ENCODE measurements at places on chromosomes 6 and 20.

DNA sequence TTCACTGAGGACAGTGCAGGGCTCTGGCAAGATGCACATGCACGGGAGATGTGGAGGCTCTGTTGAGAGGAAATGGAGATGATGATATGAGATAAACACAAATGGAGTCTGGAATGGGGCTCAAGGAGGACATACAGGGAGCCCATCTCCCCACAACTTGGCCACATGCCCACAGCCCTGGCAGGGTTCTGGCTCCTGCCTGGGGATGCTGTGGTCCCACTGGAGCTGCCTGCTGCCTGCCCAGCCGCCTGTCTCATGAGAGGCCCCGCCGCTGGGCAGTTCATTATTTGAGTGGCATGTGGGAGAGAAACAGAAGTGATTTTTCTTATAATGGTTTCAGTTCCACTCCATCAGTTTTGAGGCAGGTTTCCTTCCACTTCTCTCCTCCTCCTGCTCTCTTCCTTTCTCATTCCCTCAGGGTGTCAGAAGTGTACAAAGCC is 133.6 kb upstream of the TRAF3IP2 start:
- DNase-seq = no peak

DNA sequence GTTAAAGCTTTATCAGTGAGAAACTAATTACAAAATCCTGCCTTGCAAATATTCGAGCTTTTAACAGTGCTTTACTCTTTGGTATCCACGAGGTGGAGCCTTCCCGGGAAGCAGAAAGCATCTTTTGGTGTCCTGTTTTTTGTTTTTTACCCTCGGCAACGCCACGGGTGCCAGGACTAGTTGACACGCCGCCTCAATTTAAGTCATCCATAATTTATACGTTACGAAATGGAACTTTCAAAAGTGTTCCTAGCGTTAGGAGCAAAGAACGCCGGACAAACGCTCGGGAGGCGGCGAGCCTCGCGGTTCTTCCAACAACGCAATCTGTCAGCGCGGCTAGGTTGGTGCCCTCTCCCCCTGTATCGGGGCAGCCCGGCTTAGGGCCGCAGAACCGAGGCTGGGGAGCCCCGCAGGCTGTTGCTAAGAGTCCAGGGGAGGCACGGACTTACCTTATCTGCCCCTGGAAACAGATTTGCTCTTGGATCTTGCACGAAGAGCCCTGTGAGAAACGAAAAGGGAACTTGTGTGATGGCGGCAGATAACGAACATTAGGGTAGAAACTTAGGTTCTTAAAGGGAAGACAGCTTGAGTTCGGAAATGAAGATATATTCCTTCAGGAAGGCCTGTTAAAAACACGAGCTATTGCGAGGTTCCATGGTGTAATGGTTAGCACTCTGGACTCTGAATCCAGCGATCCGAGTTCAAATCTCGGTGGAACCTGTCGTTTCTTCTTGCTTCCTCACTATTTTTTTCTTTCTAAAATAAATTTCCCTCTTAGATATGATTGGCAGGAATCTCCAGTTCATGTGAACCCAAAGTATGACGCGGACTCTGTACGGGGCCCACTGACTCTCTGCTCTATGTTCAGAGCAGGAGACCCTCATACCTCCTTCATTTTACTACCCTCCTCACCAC is 46.2 kb upstream of the ZNF184 start:
- peak; percentile 90 for DNase-seq

DNA sequence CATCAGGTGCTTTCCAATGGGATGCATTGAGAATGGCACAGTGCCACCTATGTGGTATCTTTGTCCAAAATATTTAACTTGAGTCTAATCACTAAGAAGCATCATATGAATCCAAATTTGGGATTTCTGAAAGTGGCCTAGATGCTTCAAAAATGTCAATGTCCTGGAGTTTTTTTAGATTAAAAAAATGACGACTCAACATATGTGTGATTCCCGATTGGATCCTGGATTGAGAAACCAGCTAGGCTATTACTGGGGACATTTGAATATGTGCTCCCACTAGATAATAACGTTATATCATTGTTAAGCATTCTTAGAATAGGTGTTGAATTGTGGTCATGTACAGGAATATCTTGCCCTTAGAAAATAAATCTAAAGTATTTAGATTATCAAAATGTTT is 189.2 kb downstream of the TBXT start:
- no peak for DNase-seq

DNA sequence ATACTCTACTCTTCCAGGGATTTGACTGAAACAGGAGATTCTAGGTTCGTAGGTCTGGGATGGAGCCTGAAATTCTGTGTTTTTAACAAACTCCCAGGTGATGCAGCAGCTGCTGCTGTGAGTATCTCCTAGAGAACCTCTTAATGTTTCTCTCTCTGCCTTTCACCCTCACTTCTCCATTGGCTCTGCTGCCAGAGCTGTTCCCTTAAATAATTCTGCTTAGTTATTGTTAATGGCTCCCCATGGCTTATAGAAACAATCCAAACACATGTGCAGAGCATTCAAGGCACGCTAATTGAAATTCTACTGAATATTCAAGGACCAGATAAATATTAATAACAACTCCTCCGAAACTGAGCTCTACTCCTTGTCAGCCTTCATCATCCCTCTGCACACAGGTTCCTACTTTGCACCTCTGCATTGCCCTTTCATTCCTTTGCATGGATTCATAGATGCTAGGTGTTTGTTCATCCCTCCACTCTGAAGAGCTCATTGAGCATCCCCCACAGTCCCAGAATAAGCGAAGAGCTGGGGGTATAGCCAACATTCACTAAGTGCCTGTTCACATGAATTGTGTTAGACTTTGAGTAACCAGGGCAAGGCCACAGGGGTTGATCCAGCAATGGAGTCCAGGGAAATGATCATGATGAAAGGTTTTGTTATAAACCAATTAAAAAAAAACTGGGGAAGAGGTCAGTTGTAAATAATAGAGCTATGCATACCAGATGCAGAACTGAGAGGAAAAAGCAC is 488.4 kb upstream of the JAG1 start:
- DNase-seq = no peak

DNA sequence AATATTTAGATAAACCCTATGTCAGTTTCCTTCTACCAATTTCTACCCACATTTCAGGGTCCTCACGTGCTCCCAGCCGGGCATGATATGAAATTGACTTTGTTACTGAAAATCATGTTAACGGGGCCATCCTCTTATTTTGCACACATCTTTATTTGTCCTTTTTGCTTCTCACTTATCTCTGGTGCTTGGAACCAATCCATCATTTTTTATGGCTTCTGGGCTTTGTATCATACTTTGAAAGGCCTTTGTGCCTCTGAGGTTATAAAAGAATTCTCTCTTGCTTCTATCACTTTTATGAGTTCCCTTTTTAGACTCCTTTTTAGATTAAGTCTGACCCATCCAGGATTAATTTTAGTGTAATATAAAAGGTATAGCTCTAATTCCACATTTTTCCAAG is 117.1 kb upstream of the PRND start:
- DNase-seq = peak; percentile 95

GRCh38 chr6:170062915-170063241 is 228.0 kb downstream of the DLL1 start:
- no peak for DNase-seq

- no peak for DNase-seq
Observed at GRCh38 chr20:12331236-12331635, 413.5 kb downstream of the BTBD3 start.

GRCh38 chr20:1304710-1305515 is 24.0 kb downstream of the SDCBP2 start:
- DNase-seq = no peak

DNA sequence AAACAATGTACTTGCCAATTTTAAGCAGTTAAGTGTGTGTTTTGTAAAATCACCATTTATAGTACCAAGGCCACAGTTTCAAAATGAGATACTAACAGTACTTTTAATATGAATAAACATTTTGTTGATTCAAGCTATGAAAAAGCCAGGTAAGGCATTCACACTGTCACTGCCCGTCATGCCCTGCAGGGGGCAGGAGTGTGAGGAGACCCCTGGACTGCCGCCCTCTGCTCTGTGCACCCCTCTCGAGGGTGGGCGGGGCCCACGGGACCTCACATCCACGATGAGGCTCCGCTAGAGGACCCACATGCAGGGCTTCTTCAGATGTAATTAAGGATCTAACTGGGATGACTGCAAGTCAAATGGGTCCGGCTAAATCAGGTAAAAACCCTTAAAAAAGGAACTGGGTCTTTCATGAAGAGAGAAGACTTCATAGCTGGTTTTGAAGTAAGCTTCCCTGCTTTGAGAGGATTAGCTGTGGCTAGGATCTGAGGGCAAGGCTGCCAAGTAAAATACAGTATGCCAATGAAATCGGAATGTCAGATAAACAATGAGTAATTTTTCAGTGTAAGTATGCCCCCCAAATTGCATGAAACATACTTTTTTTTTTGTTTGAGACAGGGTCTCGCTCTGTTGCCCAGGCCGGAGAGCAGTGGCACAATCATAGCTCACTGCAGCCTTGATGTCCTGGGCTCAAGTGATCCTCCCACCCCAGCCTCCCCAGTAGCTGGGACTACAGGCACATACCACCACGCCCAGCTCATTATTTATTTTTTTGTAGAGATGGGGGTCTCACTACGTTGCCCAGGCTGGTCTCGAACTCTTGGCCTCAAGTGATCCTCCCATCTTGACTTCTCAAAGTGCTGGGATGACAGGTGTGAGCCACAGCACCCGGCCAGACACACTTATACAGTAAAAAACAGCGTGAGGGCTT is 18.7 kb downstream of the DIDO1 start:
- no peak for DNase-seq

DNA sequence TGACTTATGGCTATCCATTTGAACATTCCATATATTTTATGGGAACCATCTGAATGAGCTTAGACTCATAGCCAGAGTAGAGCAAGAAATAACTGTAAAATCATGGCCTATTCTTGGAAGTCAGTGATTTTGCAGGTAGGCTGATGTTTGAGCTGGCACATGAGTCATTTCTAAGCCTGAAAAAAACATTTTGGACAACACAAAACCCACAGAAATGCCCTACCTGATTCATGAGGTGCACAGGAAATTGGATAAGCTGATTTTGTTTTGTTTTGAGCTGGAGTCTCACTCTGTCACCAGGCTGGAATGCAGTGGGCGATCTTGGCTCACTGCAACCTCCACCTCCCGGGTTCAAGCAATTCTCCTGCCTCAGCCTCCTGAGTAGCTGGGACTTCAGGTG is 443.0 kb downstream of the PKHD1 start:
- DNase-seq = no peak

GRCh38 chr6:56690519-56691285 is 48.0 kb upstream of the DST start:
- peak; percentile 75 for DNase-seq

DNA sequence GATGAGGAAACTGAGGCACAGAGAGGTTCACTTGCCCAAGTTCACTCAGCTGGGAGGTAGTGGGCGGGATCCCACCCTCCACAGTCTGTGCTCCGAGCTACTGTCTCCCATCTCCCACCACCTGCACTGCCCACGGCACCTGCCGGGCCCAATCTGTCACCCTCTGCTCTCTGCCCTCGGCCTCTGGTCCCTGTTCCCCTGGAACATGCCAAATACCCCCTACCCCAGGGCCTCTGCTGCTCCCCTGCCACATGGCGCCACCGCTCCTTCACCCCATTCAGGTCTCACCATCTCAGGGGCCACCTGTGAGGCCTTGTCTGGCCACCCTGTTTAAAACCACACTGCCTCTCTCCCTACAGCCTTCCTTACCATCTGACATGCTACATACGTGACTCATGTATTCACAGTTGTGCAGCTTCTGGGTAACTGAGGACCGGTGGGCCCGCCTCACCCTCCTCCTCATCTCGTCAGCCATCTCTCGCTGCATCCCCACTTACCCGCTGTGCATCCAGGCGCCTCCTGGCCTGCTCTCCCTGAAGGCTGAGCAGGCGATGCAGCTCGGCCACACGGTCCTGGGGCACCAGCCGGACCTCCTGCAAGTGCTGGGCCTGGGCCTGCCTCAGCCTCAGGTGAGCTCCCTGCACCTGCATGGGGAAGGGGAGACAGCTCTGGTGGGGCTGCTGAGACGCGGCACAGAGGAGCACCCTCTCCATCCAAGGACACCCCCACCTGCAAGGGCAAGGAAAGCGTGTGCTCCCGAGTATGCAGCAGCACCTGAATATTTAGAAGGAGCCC is 50.6 kb downstream of the GINS1 start:
- no peak for DNase-seq

GRCh38 chr6:47237196-47237595 is 72.5 kb downstream of the TNFRSF21 start:
- DNase-seq = no peak

DNA sequence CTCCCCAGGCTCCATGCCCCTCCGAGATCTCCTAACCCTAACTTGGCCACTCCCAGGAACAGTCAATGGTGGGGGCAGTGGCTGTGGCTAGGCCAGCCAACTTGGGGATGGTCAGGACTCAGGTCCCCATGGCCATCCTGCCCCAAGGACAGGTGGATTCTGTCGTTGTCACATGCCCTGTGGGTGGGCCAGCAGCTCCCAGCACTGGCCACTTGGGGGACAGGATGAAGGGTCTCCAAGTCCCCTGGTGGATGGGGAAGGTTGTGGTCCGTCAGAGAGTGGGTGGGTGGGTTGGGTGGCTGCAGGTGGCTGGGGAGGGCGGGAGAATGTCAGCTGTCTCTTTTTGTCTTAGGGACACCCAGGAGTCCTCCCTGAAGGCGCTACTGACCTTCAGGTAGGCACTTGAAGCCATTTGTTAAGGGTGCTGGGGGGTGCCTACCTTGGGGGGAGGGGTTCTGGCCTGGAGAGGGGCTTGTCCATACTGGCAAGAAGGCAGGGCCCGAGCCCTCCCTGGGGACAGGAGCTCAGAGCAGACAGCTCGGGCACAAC is 5.5 kb downstream of the COL9A3 start:
- DNase-seq = no peak

DNA sequence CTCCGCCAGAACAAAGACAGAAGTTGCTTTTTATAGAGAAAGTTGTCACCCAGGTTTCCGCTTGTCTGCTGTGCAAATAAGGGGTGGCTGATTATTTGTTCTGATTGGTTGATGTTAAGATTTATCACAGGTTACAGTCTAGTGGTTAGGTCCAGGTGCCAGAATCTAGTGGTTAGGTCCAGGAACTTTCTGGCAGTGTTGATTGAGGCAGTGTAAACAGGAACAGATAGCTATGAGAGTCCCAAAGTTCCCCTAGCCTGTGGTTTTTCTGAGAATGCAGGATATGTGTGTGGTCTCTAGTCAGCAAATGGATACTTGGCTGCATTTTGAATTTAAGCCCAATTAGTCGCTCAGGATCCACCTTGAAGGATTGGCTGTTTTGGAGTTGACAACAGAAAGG is 148.0 kb downstream of the TMEM200A start:
- peak; percentile 78 for DNase-seq
